ENCODE measurements at places on chromosomes 16 and 17. TPM values are rescaled to one million over a fixed set of nuclear protein-coding genes. Genes with fewer than 3 reads are reported as not detected.

DNA sequence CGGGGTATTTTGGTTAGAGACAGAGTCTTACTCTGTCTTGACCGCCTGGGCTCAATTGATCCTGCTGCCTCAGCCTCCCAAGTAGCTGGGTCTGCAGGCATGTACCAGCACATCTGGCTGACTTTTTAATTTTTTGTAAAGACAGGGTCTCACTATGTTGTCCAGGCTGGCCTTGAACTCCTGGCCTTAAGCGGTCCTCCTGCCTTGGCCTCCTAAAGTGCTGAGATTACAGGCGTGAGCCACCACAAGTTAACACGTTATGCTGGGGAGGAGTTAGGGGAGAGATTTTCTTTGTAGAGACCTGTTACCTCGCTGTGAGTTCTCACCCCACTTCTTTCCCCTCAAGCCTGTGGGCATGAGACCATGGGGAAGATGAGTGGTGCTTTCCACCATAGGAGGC lies 1.8 kb upstream of the CES4A start:
- H3K27me3 ChIP-seq = no peaks in the 10 kb centered on the region
- DNase-seq = no peak
- no peak overlapping the region for H3K4me3 ChIP-seq
- H3K4me1 ChIP-seq = no peaks in the 10 kb centered on the region

GRCh38 chr17:1232786-1233185 lies 37.5 kb upstream of the BHLHA9 start:
- peaks cover 39% of the 10 kb centered on the region for H3K27me3 ChIP-seq
- no peak overlapping the region for H3K4me3 ChIP-seq
- no peak overlapping the region for H3K27ac ChIP-seq
- no peaks in the 10 kb centered on the region for H3K4me1 ChIP-seq
- no peak for DNase-seq

DNA sequence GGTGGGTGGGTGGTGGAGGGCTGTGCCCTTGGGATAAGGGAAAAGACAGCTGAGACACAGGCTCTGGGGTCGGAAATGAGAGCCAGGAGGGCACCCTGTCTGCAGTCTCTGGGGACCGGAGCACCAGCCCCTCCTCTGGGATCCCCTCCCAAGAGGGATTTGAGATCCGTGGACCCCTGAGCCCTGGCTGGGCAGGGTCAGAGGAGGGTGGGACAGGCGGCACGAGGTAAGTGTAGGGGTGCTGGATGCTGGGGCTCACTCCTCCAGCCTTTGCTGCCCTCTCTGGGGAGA lies 425 bp downstream of the SGSH start:
- H3K36me3 ChIP-seq = peaks cover 69% of the 10 kb centered on the region
- H3K4me1 ChIP-seq = peaks cover 25% of the 10 kb centered on the region
- H3K27ac ChIP-seq = peak overlapping the region; percentile 92
- DNase-seq = no peak
- no peaks in the 10 kb centered on the region for H3K27me3 ChIP-seq

DNA sequence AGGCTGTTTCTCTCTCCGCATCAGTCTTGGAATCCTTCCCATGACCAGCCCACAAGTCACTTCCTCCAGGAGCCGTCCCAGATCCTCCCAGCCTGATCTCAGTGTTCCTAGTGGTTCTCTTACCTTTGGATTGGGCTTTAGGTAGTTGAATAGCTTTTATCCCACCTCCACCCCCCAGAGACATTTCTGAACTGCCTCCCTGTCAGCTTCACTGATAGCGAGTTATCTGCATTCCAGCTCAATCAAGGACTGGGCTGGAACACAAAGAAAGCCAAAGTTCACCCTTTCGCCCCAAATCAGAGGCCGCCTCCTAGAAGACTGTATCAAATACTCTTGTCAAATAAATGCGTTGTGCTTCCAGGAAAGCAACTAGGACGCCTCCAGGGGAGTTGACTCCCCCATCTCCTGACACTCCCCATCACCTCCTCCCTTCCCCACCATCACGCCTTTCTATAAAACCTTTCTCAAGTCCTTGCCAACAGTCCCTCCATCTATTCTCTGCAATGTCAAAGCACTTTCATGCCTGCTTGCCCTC lies 72.7 kb downstream of the TMEM132E start:
- no peaks in the 10 kb centered on the region for H3K27me3 ChIP-seq
- H3K4me1 ChIP-seq = peaks cover 3% of the 10 kb centered on the region
- no peaks in the 10 kb centered on the region for H3K36me3 ChIP-seq
- no peak overlapping the region for H3K4me3 ChIP-seq

DNA sequence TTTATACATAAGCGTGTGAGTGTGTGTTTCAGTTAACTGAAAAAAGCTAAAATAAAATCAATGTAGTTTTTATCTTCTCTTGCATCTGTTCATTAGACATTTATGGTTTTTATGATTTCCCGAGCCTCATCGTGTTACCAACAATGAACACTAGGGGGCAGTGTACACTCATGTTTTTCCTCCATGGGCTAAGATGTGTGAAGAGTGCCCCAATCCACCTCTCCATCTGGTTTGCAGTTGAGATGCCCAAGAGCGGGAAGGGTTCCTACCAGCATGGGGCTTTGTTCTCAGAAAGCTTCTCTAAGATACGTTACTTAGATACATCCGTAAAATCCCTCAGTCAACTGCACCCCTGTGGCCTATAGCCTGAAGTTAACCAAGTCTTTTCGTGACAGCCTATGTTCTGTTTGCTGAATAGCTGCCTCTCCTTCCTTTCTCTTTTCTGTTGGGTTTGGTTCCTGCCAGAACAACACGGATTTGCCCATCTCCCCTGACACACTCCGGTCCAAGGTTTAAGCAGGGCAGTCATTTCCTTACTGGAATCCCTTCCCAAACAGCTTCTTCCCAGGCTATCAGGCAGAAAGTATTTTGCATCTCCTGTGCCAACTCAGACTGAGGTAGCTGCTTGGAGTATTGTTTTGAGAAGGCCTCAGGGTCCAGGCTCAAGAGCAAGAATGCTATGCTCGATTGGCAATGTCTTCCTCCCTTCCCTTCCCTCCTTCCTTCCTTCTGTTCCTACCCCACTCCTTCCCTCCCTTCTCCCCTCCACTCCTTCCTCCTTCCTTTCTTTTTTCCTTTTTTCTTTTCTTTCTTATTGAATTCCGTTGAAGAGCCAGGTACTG lies 12.9 kb upstream of the ELAC2 start:
- DNase-seq = peak; percentile 59
- no peak overlapping the region for H3K27ac ChIP-seq
- no peaks in the 10 kb centered on the region for H3K36me3 ChIP-seq
- H3K4me3 ChIP-seq = no peak overlapping the region

DNA sequence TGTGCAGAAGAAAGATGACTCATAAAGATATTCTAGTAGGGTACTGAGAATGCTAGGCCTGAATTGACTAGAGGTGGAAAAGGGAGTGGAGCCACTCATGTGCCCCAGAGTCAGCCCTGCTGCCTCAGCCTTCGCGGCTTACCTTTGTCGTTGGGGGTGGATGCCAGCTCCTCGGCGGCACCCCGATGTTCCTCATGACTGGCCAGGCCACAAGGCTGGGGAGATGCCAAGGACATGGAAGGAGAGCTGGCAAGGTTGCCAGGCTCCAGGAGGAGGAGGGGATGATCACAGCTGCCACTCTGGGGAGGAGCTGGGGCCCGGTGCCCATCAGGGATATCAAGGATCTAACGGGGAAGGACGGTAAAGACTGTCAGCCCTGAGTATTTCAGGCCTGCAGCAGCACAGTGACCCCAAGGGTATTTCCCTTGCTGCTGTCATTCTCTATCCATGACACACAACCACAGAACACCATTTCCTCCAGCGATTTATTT lies 9.7 kb upstream of the SLC35B1 start:
- H3K27ac ChIP-seq = no peak overlapping the region
- no peak for DNase-seq
- no peak overlapping the region for H3K4me3 ChIP-seq
- no peaks in the 10 kb centered on the region for H3K27me3 ChIP-seq

- no peaks in the 10 kb centered on the region for H3K27me3 ChIP-seq
- no peak overlapping the region for H3K27ac ChIP-seq
- no peaks in the 10 kb centered on the region for H3K36me3 ChIP-seq
- H3K4me3 ChIP-seq = peak overlapping the region; percentile 79
These were observed 2.4 kb downstream of the CRAMP1 start for GRCh38 chr16:1614456-1615102.

DNA sequence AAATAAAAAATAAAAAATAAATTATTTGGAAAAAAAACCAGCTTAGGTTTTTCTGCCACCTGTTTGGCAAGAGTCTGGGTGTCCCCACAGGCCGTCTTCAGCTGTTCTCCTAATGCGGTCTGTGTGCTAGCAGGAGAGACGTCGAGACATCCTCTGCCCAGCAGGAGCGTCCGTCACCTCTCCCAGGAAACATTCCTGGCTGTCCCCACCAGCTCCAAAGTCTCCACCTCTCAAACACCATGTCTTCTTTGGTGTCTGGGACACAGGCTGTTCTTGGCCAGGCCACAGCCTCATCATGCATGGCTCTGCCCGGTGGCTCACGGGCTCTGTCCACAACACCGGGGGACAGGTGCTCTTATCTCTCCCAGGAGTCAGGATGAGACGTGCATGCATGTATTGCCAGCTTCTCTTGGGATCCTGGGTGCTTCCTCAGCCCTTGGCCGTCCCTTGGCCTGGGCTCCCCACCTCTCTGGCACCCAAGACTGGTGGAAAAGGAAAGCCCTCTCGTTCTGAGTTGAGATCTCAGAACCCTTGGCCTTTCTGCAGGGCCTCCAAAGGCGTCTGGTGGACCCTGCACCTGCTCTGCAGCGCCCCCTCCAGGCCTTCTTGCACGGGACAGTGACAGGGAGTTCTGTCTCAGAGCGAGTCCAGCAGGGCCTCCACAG lies 84.9 kb upstream of the CBX4 start:
- no peak overlapping the region for H3K4me3 ChIP-seq
- DNase-seq = peak; percentile 78
- H3K4me1 ChIP-seq = peaks cover 81% of the 10 kb centered on the region
- no peaks in the 10 kb centered on the region for H3K27me3 ChIP-seq
- H3K27ac ChIP-seq = peak overlapping the region; percentile 57

DNA sequence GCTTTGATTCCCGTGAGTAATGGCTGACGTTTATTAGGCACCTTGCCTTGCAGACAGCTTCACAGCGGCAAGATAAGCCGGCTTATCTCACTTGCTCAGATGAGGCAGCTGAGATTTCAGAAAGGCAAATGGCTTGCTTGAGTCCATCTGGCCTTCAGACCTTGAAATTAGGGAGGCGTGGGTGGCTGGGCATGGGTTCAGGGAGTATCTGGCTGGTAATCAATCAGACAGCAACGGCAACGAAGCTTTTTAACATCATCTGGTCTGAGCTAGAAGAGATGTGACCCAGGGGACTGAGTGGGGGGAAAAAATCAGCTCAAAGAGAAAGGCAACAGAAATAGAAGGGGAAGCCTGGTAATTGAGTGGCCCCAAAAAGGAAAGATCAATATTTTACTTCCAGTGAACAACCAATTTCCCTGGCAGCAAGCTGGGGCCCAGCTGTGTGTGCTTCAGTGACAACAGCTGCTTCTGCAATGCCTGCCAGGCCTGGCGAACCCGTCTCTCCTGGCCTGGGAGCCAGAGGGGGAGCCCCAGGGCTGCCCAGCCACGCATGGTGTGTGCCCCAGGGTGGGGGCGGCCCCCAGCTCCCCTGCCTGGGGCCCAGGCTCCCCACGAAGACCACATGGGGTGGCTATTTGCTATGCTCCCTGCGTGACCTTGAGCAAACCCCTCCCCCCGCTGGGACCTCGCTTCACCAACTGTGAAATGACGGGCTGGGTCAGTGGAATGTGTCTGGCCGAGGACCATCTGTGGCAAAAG lies 34.0 kb downstream of the RAB11FIP4 start:
- no peaks in the 10 kb centered on the region for H3K4me1 ChIP-seq
- no peaks in the 10 kb centered on the region for H3K27me3 ChIP-seq

- H3K4me1 ChIP-seq = no peaks in the 10 kb centered on the region
- no peaks in the 10 kb centered on the region for H3K36me3 ChIP-seq
- no peak overlapping the region for H3K27ac ChIP-seq
- H3K4me3 ChIP-seq = no peak overlapping the region
- no peaks in the 10 kb centered on the region for H3K27me3 ChIP-seq
These were observed 264.3 kb downstream of the CPPED1 start for GRCh38 chr16:12539185-12539929.

GRCh38 chr16:74607962-74608356 lies 1.0 kb upstream of the GLG1 start:
- no peak overlapping the region for H3K27ac ChIP-seq
- peaks cover 8% of the 10 kb centered on the region for H3K4me1 ChIP-seq
- H3K4me3 ChIP-seq = no peak overlapping the region
- H3K36me3 ChIP-seq = no peaks in the 10 kb centered on the region

The TMEM100 gene
- 0.45 TPM for polyA plus RNA-seq

The TEKT5 gene
- polyA plus RNA-seq = 0.07 TPM

The CACNG1 gene
- polyA plus RNA-seq = not detected

The PNMT gene
- 3.4 TPM for polyA plus RNA-seq

The ENPP7 gene
- 114 TPM for polyA plus RNA-seq

All from small intestine (tissue), 16 donors.